GM13976 (cell line): ENCODE measurements at places on chromosomes 7 and 10.

DNA sequence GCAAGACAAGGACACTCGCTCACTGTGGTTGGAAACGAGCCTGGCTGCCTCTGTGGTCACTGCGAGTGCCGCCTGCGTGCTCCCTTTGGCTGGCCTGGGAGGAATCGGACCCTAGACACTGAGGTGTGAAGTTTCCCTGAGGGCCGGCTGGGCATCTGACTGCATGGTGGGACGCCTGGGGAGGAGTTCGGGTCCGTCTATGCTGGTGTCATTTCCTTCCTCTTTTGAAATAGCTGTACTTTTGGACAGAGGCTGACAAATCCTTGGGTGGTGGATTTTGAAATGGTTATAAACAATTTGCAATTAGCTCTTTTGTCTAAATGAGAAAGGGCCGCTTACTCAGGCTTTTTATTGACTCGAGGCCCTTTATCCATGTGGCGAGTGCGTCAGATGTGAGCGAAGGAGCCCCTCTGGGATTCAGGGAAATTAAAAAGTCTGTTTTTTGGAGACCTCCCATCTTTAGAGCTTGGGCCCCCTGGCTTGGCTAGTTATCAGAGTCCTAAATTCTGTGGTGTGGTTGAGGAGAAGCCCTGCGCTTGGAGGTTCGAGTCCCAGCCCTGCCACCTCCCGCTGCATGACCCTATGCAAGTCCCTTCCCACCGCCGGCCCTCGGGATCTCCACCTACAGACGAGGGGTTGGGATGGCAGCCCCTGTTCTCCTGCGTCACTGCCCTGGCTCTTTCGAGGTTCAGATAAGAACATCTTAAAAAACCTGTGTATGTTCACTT lies 147.1 kb downstream of the RGS10 start:
- DNase-seq = peak; percentile 74

DNA sequence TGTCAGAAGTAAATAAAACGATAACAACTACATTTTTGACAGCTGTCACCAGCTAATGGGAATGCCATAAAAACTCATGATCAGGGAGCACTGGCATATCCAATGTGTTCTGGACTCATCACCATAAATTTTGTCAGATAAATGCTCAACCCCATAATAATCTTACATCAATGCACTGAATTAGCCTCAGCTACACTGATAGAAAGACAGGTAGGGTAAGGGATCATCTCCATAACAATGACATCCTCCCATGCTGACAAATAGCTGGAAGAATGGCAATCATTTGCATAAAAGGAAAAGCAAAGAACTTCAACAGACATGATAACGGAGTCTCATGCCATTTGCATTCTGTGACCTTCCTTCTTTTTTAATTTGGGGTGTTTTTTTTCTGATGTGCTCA lies 352.8 kb upstream of the PFKP start:
- no peak for DNase-seq

DNA sequence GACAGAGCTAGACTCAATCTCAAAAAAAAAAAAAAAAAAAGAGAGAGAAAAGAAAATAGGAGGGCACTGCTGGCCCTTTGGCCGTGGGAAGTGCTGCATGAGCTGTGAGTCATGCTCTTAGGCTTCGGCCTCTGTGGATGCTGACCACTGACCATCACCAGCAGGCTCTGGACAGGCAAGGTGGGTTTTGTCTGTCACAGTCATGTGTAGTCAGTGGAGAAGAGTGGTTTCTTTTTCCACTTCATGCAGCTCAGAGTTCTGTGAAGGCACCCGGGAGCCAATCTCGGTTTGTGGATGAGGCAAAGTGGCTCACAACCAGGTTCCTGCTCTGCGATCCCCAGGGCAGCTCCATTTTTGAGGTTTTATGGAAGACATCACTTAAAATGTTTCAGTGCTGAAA lies 58.1 kb downstream of the PRTFDC1 start:
- no peak for DNase-seq

- DNase-seq = no peak
Measured at GRCh38 chr10:27661514-27662286, 83.9 kb downstream of the MKX start.

DNA sequence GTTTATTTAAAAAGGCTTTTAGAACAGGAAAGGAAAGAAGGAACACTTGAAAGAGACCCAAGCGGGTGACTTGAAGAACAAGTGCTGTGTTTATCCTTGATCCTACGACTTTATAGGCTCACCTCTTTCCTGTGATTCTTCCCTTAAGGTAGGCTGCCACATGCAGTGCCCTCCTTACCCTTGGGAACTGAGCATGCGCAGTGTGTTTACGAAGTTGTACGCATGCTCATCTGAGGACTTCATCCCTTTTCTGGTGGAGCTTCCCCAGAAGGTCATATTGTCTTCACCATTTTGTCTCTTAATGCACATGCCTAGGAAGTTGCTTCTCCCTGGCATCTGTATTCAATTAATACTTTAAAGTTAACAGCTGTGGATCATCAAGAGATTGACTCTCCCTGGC lies 49.9 kb upstream of the VOPP1 start:
- DNase-seq = no peak

GRCh38 chr10:13938950-13939349 lies 352.2 kb downstream of the PRPF18 start:
- DNase-seq = no peak

DNA sequence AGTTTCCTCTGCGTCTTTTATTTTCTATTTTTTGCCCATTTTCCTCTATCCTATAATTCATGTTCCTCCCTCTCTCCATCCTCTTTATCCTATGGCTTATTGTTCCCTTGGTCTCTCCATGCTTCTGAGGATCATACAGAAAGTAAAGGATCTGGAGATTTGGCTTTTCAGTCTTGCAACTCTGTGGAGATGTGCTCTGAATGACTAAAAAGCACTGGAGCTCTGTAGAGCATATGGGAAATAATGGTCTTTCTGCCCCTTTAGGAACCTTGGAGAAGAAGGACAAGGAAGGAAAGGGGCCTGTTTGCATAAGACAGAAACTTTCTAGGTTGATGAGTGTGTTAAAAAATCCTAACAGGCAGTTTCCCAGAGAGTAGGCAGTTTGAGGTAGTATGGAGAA lies 120.1 kb downstream of the PHTF2 start:
- no peak for DNase-seq

DNA sequence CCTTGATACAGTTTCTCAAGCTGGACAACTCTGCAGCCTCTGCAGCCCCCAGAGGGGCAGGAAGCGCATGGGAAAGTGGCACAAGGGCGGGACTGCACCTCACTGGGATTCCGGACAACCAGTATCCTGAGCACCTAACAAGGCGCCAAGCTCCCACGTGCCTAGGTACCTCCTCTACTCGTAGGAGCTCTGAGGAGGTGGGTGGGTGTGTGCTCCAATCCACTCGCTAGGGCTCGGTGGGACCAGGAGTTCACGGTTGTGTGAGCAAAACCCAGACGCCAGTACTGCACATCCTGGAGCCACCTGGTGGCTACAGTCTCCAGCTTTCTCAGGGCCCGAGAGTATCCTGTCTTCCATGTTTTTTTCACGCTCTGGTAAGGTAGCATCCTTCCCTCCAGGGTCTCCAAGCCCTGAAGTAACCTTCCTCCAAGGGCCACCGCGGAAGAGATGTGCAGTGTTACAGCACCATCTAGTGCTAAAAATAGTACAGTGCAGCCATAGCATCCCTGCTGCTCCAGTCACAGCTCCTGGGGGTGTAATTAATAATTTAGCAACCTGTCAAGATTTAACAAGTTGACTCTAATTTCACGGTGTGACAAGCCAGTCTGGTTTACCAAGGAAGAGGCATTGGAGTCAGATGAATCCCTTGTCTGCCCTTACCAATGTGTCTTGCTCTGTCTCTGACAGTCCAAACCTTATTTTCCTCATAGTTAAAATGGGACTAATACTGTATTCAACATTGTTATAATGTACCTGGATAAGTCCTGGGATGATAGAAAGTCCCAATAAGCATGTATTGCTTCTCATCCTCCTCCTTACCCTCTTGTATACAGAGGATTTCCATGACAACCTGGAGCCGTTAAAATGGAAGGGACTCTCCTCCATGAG lies 70.4 kb downstream of the HERPUD2 start:
- peak; percentile 71 for DNase-seq
